ENCODE measurements at places on chromosomes 12 and 14.

- DNase-seq: no peak
Measured at GRCh38 chr14:42664190-42664589, 1057.5 kb downstream of the LRFN5 start.

- DNase-seq: no peak
Measured at GRCh38 chr12:128643155-128643554, 180.6 kb downstream of the SLC15A4 start.

DNA sequence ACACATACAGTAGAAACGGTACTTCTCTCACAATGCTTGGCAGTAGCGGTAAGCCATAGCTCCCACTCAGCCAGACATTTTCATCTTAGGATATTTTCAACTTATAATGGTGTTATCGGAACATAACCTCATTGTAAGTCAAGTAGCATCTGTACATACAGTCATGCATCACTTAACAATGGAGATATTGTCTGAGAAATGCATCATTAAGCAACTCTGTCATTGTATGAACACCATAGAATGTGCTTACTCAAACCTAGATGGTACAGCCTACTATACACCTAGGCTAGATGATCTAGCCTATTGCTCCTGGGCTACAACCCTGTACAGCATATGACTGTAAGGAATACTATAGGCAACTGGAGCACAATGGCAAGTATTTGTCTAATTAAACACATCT is 40.8 kb downstream of the RPS6KA5 start:
- no peak for DNase-seq

- DNase-seq: no peak
Measured at GRCh38 chr12:8031872-8032241, 659 bp upstream of the FOXJ2 start.

GRCh38 chr12:96063046-96063445 is 27.7 kb upstream of the LTA4H start:
- no peak for DNase-seq

DNA sequence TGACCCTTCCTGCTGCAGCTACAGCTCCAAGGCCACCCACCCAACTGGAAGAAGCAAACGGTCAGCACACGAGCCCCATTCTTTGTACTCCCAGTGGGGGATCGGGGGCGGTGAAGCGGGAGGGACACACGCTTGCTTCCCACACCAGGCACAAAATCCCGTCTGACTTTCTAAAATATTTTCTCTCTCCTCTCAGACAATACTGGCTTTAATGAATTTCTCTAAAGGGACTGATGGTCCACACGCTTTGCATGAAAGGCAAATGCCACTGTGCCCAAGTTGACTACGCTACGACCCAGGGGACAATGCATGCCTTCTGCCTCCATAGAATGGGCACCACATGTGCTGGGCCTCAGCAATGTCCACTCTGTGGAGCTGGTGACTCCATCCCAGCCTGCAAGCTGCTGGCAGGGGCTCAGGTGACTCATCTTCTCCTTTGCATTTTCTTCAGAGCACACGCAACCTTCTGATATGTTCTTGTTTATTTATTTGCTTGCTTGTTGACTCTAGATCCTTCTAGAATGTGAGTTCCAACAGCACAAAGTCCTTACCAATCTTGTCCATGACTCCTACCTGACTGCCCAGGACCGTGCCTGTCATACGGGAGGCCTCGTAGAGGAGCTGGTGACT is 15.6 kb downstream of the SYNE3 start:
- DNase-seq: no peak

DNA sequence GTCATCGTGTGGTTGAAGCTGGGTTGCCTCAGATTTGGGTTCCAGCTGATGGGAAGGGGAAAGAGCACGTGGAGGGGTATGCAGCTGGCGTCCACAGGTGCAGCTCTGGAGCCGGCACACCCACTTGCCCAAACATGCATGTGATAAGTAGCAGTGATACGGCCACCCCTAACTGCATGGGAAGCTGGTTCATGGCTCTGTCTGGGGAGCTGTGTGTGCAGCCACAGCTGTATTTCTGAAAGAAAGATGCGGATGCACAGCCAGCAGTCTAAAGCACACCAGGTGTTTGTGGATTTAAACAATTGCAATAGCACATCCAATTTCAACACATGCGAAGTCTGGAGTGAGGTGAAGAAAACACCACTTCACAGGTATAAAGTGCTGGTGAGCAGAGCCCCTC is 181.4 kb downstream of the EFCAB11 start:
- DNase-seq: no peak

GRCh38 chr14:68806526-68807147 is 13.8 kb upstream of the ZFP36L1 start:
- DNase-seq: no peak

DNA sequence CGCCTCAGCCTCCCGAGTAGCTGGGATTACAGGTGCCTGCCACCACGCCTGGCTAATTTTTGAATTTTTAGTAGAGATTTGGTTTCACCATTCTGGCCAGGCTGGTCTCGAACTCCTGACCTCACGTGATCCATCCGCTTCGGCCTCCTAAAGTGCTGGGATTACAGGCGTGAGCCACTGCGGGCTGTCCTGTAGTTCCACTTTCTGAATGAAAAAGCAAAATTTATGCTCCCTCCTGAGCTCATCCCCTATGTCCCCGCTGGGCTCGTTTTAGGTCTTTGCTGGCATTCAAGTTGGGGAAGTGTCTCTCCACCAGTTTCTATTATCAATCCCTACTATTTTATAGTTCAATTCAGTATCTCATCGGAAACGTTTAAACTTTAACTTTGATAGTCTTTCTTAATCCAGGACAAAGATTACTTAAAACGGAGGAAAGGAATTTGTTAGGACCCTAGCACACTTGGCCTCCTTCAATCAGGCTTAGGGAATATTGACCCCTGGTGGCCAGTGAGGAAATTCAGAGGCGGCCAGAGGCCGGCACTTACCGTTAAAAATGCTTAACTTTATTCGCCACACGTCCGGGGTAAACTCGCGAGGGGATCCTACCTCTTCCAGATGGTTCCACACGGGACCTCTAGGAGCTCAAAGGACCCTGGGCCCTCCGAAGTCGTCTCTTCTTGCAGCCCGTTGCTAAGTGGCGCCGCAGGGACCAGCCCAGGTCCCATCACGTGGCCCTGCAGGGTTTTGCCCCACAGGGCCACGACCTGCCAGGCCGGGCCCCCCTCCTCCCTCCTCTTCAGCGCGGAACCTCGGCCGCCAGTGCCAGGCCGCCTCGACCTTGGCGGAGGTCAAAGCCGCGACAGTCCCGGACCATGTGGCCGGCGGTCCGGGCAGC is 11.4 kb upstream of the DNAL1 start:
- peak; percentile 71 for DNase-seq

- DNase-seq: no peak
Measured at GRCh38 chr12:2678426-2678825, 116.3 kb upstream of the FKBP4 start.

GRCh38 chr12:123949770-123950165 is 22.9 kb downstream of the CCDC92 start:
- DNase-seq: no peak

- peak; percentile 85 for DNase-seq
Measured at GRCh38 chr12:52634266-52635056, 16.1 kb upstream of the KRT73 start.

- DNase-seq: no peak
Measured at GRCh38 chr12:71108355-71108754, 49.4 kb downstream of the TSPAN8 start.

DNA sequence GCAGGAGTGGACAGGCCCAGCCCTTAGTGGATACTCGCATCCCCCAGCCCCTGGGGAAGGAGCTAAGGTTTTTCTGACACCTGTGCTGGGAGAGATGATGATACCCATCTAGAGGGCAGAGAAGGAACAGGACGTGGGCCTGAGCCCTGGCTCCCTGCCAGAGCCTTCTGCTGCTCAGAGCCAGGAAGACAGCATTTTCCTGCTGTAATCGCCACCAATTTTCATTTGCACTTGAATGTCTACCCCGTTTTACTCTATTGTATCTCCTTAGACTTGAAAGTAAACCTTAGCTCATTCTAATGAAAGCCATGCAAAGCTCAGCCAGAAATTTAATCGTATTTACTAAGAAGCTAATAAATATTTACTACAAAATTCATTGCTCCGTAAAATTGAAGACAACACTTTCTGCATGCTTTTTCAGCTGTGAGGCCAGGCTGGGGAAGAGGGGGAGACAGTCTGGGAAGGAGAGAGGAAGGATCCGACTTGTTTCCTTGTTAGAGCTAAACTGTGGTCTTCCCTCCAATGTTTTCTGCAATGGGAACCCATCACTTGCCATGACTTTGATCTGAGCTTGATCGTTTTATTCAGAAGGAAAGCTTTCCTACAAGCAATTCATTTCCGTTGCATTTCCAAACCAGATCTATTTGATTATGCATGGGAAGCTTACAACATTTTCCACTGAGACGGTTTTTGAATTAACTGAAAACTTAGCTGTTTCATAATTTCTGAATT is 17.6 kb upstream of the TRAF3 start:
- no peak for DNase-seq

DNA sequence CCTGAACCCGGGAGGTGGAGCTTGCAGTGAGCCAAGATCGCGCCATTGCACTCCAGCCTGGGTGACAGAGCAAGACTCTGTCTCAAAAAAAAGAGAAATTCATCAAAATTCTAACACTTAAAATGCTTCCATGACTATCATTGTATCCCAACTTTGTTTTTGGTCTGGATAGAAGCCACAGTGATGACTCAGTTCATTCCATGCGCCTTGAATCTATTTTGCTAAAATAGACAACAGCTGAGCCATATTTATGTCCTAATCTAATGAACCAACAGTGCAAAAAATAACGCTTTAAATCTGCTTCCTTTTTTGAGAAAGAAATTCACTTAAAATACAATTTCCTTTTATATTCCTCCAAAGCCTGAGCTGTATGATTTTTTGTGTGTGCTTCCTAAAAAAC is 23.2 kb upstream of the BICD1 start:
- no peak for DNase-seq

GRCh38 chr12:52360663-52361271 is 6.5 kb downstream of the KRT85 start:
- DNase-seq: no peak

- DNase-seq: no peak
Measured at GRCh38 chr14:54815515-54815914, 87.1 kb downstream of the GCH1 start.

DNA sequence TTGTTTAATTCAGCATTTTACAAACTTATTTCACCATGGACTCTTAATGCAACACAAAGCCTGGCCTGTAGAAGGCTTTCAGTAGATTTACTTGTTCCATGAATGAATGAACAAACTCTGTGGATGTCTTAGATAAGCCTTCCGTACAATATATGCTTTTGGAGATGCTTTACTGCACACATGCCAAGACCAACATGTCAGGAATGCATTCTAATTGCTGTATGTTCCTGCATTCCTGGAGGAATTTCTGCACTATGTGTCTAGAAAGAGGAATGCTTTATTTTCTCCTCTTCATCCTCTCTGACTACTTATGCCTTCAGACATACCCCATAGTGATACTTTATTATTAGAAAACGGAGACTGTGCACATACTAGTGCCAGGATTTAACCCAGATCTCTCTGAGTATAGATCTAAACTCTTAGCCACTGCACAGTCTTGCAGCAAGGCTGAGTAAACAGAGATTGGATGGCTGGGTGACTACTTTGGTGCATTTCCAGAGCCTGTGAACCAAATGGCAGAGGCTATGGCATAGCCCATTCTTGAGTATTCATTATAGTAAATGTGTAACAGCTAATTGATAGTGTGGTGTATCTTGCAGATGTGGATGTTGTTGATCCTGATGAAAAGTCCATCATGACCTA is 108.2 kb downstream of the SYNE2 start:
- DNase-seq: no peak

DNA sequence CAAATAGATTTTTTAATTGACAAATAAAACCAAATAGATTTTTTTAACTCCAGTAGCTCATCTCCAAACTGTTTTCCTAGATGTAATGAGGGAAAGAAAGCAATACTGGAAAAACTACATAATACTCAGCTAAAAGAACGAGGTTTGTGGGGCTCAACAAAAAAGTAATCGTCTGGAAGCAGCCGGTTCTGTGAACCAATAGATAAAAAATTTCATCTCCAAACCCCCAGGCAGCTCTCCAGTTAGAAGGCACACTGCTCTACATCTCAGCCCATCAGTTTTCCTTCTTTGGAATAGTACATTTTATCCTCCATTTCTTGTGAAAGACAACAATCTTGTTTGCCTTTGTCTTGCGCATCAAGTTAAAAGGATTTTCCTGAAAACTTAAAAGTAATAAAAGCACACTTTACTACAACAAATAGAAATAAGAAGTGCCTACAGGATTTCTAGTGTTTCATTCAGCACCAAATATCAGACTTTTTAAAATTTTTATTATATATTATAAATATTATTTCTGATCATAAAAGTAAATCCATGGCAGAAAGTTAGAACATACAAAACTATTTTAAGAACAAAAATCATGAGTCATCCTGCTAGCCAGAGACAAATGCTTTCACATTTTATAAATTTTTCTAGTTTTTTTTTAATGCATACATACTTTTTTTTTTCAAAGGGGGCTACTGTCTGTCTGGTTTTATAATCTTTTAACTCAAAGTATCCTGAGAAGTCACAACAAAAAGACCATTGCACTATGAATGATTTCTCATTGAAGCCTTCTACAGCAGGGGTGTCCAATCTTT is 67.7 kb downstream of the EPS8 start:
- DNase-seq: no peak

- no peak for DNase-seq
Measured at GRCh38 chr12:1611803-1612572, 17.0 kb upstream of the WNT5B start.

GRCh38 chr12:98144953-98145352 is 370.4 kb upstream of the TMPO start:
- no peak for DNase-seq

DNA sequence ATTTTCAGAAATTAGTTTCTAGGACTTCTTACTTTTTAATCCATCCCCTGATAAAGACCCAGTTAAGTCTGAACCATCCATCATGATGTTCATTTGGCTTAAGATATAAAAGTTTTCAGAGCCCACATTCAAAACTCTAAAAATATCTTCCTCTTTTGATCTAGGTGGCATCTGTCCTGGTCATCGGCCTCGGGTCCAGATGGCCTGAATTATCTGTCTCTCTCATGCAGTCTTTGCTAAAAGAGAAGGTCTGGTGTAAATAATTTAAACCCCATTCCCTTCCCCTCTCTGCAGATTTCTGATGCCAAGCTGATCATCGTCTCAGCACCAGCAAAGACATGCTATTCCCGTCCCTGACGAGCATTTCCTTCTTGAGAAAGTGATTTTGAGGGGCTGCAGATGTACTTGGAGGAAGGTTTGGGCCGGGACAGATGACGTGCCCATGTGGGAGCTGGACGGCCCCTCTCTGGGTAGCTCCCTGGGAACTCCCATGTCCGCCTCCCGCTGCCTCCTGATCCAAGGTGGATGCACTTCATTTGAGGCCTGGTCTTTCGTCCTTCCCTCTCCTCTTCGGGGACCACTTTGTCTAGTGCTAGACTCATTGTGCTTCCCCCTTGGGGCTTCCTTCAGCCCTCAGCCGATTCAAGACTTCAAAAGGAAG is 173.0 kb upstream of the PRMT8 start:
- no peak for DNase-seq

- no peak for DNase-seq
Measured at GRCh38 chr12:59619461-59620240, 23.8 kb downstream of the SLC16A7 start.

- DNase-seq: no peak
Measured at GRCh38 chr12:3035171-3035570, 42.0 kb upstream of the TSPAN9 start.

- DNase-seq: no peak
Measured at GRCh38 chr12:52231305-52232202, 1.5 kb upstream of the KRT7 start.

Data from globus pallidus (tissue), 1 donor.